ENCODE measurements at places on chromosomes 12 and 14. TPM values are rescaled to one million over a fixed set of nuclear protein-coding genes. Genes with fewer than 3 reads are reported as not detected.

C12orf75 gene
- polyA plus RNA-seq, result 26.4 TPM

GAS2L3 gene
- 2.1 TPM for polyA plus RNA-seq

TMEM119 gene
- polyA plus RNA-seq, result 0.35 TPM

LTBR gene
- polyA plus RNA-seq, result 9.2 TPM

GPX2 gene
- 0.49 TPM for polyA plus RNA-seq

CMA1 gene
- not detected for polyA plus RNA-seq

P3H3 gene
- 40.9 TPM for polyA plus RNA-seq

KRT72 gene
- polyA plus RNA-seq, result not detected

BATF gene
- 0.20 TPM for polyA plus RNA-seq

ARID2 gene
- polyA plus RNA-seq, result 32.0 TPM

GYS2 gene
- not detected for polyA plus RNA-seq

GRCh38 chr14:69149461-69150244, 3.3 kb downstream of the DCAF5 start:
- H3K27ac ChIP-seq, result no peak overlapping the region
- H3K36me3 ChIP-seq, result no peaks in the 10 kb centered on the region
- no peaks in the 10 kb centered on the region for H3K27me3 ChIP-seq
- H3K4me3 ChIP-seq, result no peak overlapping the region
- H3K4me1 ChIP-seq, result peaks cover 4% of the 10 kb centered on the region

DNA sequence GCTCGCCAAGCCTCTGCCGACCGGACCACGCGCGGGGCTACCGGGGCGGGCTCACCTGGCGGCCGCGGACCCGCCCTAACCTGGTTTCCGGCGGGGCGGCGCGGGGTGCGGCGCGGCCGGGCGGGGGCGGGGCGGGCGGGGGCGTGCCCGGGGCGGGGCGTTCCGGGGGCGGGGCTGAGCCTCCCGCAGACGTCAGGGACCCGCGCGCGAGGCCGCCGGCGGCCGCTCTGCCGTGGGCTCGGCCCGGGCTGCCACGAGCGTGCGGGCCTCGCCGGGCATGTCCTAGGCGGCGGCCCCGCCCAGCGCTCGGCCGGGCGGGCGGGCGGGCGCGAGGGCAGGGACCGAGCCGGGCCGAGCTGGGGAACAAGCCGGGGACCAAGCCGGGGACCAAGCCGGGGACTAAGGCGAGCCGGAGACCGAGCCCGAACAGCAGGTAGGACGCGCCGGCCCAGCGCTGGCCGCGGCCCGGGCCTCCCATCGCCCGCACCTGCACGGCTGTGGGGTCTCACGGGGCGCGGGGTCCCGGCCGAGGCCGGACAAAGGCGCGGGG, at the start of gene CEP170B:
Gene CEP170B (plus strand): TSS at position 188 of the 550 bp plus-strand sequence. CDS start 3,183 bp downstream, outside the sequence.
- H3K27ac ChIP-seq, result peak within 1 kb of the TSS; percentile 49
- H3K36me3 ChIP-seq, result no peaks in the 10 kb centered on the region
- H3K4me1 ChIP-seq, result no peaks in the 10 kb centered on the region
- no peak for DNase-seq
- H3K27me3 ChIP-seq, result no peaks in the 10 kb centered on the region

GRCh38 chr14:30312214-30312613, 246.7 kb upstream of the G2E3 start:
- no peaks in the 10 kb centered on the region for H3K27me3 ChIP-seq
- DNase-seq, result no peak
- no peak overlapping the region for H3K4me3 ChIP-seq

GRCh38 chr12:105855361-105856047, 283.2 kb downstream of the NUAK1 start:
- H3K4me3 ChIP-seq, result no peak overlapping the region
- H3K36me3 ChIP-seq, result no peaks in the 10 kb centered on the region
- H3K27me3 ChIP-seq, result no peaks in the 10 kb centered on the region
- H3K4me1 ChIP-seq, result no peaks in the 10 kb centered on the region
- DNase-seq, result no peak

DNA sequence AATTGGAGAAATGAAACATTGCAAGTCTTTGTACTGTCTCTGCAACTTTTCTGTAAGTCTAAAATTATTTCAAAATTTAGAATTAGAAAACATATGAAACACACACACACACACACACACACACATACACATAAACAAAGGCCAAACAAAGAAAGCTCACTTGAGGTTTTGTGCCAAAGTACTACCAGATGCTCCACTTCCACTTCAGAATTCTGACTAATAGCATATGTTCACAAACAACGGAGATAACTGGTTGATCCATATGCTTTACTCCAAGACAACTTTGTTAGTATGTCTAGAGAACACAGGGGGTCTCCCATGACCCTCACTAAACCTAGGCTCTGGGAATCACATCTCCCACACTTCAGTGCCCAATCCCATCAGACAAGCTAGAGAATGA, 133.8 kb upstream of the CLEC14A start:
- no peak overlapping the region for H3K4me3 ChIP-seq
- no peaks in the 10 kb centered on the region for H3K27me3 ChIP-seq
- no peak for DNase-seq
- H3K36me3 ChIP-seq, result no peaks in the 10 kb centered on the region
- H3K27ac ChIP-seq, result no peak overlapping the region

- no peak for DNase-seq
- H3K27me3 ChIP-seq, result no peaks in the 10 kb centered on the region
- peaks cover 3% of the 10 kb centered on the region for H3K4me1 ChIP-seq
- H3K27ac ChIP-seq, result no peak overlapping the region
Measured at GRCh38 chr14:76904740-76905569, 78.7 kb downstream of the LRRC74A start.

DNA sequence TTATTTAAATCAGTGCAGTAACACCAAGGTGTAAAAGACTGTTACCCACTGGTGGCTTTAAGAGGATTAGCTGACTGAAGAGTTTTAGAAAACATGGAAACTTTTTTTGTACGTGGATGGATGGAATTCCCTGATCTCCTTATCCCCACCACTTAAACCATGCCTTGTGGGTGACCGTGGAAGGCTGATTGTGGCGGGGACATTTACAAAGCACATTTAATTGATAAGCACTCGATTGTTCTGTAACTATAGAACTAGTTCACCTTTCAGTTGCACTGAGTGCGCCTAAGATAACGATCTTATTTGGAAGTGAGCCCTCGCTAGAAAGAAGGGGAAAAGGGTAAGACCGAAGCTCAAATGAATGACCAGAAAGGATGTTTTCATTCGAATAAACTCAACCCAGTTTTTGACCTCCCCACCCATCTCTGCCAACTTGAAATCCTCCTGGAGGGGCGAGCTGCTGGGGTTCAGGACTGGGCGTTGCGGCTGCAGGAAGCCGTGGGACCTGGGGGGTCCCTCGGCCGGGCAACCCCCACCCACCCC, 688 bp upstream of the RASSF3 start:
- peak overlapping the region; percentile 65 for H3K27ac ChIP-seq
- no peak for DNase-seq
- H3K4me1 ChIP-seq, result no peaks in the 10 kb centered on the region
- no peaks in the 10 kb centered on the region for H3K36me3 ChIP-seq
- H3K27me3 ChIP-seq, result no peaks in the 10 kb centered on the region
- H3K4me3 ChIP-seq, result peak overlapping the region; percentile 69

DNA sequence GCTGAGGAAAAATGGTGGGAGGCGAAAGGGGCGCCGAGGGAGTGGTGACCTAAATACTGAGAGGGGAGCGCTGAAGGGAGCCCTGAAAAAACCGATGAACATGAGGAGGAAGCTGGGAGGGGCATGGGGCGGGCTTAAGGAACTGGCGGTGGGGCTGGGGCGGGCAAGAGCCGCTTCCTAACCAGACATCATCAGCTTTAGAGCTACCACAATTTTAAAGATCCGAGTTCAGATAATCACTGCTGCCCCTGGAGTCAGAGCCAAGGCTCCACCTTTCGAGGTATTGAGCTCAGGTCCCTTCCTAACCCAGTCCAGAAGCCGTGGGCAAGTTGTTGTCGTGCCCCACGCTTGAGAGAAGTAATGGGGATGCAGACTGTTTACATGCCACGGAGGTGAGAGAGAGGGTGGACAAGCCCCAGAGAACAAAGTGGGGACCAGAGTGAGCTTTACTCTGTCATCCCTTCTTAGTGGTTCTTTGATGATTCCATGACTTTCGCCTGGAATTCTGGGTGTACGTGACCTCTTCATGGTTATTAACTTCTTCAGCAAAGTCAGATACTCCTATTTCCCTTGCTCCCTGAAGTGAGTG, 393 bp downstream of the ORMDL2 start:
- H3K36me3 ChIP-seq, result peaks cover 37% of the 10 kb centered on the region
- H3K27me3 ChIP-seq, result no peaks in the 10 kb centered on the region
- peak overlapping the region; percentile 87 for H3K4me3 ChIP-seq
- DNase-seq, result no peak

- no peaks in the 10 kb centered on the region for H3K36me3 ChIP-seq
- DNase-seq, result no peak
- no peak overlapping the region for H3K27ac ChIP-seq
- H3K27me3 ChIP-seq, result no peaks in the 10 kb centered on the region
- H3K4me3 ChIP-seq, result no peak overlapping the region
Measured at GRCh38 chr12:108332791-108333382, 6.2 kb downstream of the CMKLR1 start.

DNA sequence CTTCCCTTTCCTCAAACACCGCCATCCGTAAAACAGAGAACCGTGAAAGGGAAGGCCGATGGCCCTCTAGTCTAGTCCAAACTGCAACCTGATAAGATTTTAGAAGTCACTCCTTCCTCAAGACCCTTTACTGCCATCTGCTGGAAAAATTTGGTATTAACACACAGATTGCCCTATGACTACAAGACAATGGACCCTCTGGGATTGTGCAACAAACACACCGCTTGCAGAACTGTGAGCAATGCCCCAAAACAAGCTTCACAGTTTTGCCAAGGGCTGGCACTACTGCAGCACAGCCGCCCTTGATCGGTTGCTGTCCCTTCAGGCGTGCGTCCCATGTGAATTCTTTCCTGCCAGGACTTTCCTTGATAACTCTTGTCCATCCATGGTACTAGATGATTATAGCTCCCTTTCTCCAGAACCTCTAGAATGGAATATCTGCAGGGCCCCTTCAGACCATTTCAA, 23.1 kb downstream of the LLPH start:
- no peak overlapping the region for H3K4me3 ChIP-seq
- no peak overlapping the region for H3K27ac ChIP-seq
- peak; percentile 33 for DNase-seq
- no peaks in the 10 kb centered on the region for H3K4me1 ChIP-seq

DNA sequence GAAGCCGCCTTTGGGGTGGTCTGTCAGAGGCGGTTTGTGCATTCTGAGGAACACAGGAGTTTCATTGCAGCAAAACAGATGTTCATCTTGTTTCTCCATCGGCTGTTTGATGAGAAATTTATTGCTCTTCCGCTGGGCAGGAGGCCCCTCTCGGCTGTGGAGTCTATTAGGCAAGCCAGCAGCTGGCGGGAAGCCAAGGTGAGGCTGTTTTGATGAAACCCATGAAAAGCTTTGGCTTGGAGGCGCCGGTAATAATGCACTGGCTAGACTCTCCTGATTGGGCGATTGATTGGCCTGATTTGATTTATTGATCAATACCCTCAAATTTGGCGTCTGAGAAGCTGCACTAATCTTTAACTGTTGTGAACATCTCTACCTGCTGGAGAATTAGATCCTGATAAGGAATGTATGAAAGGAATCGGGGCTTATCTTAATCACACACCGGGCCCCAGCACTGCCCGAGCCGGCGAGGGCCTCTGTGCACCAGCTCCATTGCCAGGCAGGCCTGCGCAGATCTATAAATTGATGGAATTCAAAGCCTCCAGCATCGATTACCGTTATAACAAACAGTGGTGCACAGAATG, 187.7 kb downstream of the PHETA1 start:
- no peak for DNase-seq
- no peaks in the 10 kb centered on the region for H3K36me3 ChIP-seq
- no peak overlapping the region for H3K27ac ChIP-seq
- no peaks in the 10 kb centered on the region for H3K27me3 ChIP-seq
- H3K4me3 ChIP-seq, result no peak overlapping the region

DNA sequence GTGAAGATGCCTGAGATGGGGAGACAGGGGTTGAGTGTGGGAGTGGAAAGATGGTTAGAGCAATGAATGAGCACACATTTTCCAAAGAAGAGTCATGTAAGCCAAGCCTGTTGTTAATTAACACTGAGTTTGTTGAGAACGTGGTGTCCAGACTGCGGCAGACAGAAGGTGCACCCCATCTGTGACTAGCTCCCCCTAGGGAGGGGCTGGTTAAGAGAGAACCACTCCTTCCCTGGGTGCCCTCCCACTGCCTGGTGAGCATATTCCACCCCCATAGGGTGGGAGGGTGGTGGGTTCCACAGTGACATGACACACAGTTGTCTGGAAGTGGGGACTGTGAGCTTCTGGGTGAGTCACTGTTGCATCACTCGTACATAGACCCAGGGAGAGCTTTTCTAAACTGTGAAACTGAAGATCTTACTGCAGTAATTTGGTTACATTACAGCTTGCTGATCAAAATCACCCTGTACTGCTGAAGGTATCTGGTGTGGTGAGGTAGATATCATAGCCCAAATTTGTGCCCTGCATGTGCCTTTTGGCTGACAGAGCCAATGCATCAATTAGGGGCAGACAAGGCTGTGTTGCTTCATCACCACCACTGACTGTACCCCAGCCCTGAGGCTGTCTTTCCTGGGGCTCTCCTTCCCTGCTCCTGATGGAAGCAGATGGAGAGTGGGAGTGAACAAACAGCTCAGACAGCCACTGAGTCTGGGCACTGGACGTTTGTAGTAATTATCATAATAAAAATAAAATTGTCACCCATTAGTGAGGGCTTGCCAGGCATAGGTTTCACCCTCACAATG, 150.9 kb downstream of the EMP1 start:
- H3K36me3 ChIP-seq, result no peaks in the 10 kb centered on the region
- DNase-seq, result no peak
- no peak overlapping the region for H3K27ac ChIP-seq
- no peaks in the 10 kb centered on the region for H3K27me3 ChIP-seq
- no peaks in the 10 kb centered on the region for H3K4me1 ChIP-seq

DNA sequence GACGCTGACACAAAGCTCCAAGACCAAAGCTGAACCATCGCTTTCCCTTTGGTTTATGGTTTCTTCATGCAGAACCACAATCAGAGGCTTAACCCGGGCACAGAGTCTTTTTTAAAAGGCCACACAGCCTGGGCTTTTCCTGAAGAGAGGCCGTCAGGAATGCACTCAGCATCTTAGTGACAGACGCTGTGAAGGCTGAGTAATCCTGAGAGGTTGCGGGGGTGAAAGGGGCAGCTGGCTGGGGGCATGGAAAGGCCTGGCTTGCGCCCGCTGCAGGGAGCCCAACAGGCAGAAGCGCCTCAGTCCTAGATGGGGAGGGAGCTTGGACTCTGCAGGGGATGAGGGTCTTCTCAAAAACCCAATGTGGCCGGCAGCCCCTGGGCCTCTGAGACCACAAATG, 13.6 kb downstream of the CTDSP2 start:
- DNase-seq, result no peak
- no peak overlapping the region for H3K4me3 ChIP-seq
- H3K4me1 ChIP-seq, result peaks cover 49% of the 10 kb centered on the region
- peak overlapping the region; percentile 37 for H3K27ac ChIP-seq
- peaks cover 14% of the 10 kb centered on the region for H3K36me3 ChIP-seq

DNA sequence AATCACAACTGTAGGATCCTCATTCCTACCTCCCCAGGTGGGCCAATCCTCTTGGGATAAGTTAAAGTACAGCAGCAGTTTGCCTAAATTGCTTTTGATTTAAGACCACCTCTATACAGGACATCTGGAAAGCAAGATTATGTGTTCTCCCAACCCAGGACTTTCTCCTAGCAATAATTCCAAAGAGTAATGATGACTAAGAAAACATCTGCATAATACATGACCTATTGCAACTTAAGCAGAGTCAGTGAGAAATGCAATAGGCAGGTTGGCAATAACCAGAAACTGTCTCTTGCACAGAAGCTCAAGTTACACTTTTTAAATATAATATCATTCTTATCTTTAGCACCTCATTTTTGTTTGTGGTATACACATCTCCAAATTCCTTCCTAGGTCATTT, 275.4 kb downstream of the TRHDE start:
- peaks cover 6% of the 10 kb centered on the region for H3K4me1 ChIP-seq
- H3K27me3 ChIP-seq, result no peaks in the 10 kb centered on the region
- no peak for DNase-seq
- H3K27ac ChIP-seq, result no peak overlapping the region

Measured in H1 (cell line).